ENCODE measurements at places on chromosomes 2 and 18.

DNA sequence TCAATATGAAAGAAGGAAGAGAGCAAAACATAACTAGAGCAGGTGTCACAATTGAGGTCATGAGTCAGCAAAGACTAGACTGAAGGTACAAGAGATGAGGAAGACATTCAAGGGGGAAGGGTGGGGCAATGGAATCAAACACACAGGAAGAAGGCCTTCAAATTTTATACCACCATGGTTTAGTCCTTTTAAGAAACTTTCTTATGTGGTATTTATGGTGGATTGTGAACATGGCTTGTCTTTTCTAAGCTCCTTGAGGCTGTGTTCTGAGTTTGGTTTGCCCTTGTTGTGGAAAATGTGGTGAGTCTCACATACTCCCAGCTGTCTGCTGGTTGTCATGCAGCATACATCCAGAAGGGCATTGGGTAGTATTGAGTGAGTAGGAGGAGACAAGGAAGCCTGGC, 62.1 kb downstream of the NABP1 start:
- DNase-seq, result no peak

GRCh38 chr2:34266908-34267697, 668.0 kb upstream of the FAM98A start:
- DNase-seq, result no peak

- peak; percentile 49 for DNase-seq
Observed at GRCh38 chr2:187581125-187581896, 27.1 kb upstream of the TFPI start.

GRCh38 chr2:14451312-14451711, 181.2 kb upstream of the LRATD1 start:
- peak; percentile 5 for DNase-seq

DNA sequence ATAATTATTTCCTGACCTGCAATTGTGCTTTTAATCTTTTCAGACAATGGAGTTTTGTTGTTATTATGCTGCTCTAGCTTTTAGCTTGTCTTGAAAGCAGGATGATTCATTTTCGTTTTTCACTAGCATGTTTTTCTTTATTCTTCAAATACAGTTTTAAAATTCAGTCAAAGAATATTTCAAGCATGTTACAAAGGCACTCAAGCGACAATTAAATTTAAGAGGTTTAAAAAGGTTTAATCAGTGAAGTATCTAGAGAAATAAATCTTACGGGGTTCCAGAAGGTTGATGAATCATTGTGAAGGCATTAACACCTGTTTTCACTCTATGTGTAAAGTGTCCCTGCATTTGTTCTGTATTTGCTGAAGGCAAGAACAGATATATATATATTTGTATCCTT, 390.7 kb upstream of the TMEFF2 start:
- no peak for DNase-seq

DNA sequence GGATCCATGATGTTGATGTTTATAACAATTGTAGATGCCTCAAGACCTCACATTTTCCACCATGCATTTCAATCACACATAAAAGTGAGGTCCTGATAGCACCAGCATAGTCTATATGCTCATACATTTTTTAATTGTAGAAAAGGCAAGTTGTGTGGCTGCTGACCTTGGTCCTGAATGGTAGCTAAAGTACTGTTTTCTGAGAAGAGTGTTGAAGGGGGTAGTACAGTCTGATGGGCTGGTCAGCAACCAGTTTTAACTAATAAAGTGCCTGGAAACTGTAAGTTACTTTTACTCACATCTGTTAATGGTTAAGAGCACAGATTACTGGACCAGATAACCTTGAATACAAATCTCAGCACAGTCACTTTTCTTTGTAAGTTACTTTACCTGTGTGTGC, 15.9 kb downstream of the ZNF638 start:
- peak; percentile 31 for DNase-seq

- no peak for DNase-seq
Observed at GRCh38 chr2:144996225-144996795, 476.4 kb upstream of the ZEB2 start.

GRCh38 chr2:239719791-239720360, 305.3 kb downstream of the NDUFA10 start:
- no peak for DNase-seq

DNA sequence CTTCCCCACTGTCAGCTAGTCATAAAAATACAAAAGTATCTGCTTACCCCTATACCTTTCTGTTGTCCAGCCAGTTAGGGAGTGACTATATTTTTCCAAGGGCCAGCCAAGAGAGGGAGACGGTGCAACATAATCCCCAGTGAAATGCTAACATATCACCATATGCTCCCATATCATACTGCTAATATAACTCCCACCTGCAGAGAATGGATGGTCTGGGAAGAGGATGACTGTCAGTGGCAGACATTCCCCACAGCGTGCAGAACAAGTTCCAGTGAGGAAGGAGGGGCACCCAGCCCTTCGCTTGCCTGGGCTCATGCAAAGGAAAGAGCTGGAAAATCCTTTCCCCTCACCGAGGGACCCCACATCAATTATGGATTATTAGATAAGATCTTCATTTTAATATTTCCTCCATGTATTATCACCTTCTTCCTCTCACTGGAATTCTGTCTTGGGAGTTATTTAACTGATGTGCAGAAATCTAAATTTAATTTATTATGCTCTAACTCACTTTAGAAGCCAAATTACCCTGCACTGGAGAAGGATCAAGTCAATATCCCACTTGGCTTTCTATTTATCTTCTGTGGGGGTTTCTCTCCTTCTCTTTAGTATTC, 135.6 kb downstream of the GALNT14 start:
- DNase-seq, result no peak

DNA sequence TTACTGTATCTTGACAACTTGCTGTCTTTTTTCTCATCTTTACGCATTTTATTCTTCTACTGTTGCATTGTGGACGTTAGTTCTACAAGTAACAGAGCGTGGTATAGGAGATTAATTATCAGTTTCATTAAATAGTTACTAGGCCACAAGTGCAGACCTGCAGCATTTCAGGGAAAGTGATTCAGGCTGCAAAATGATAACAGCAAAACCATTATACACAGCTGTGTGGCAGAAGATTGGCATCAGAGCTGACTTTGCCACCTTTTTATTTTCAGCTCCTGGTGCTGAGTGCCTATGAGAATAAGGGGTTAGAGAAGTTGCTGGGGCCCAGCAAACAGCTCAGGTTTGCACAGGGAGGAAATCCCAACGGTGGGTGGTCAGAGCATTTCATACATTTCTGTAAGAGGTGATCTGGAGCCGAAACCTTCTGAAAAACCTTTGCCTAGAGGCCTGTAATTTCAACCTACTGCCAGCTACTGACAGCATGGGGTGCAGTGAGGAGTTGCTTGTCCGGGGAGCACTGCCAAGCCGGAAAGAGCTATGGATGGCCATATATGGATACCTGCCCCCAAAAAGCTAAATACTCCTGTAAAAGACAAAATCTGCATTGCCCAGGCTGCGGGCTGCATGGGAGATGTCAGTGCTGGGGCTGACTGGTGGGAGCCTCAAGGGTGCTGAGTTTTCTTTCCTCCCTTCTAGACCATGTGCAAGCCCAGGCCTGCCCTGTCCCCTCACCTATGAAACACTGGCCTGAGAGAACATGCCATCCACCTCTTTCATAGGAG, 2.7 kb upstream of the CCBE1 start:
- DNase-seq, result no peak

- no peak for DNase-seq
Observed at GRCh38 chr2:199011908-199012307, 445.8 kb downstream of the SATB2 start.

DNA sequence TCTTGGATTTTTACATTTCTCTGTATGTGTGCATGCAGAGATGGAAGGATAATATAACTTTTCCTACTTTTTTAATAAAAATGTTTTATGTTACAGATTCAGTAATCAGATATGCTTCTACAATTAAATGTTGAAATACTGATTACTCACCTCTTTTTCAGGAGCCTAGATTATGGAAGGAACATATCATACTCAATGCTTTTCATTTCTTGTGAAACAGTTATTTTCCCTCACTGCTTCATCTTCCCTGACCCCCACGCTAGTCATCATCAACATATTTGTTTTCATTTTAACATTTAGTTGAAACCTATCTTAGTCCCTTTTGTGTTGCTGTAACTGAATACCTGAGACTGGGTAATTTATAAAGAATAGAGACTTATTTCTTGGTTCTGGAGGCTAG, 190.7 kb downstream of the WDR7 start:
- DNase-seq, result no peak

- DNase-seq, result no peak
Observed at GRCh38 chr2:187155476-187155875, 292.6 kb downstream of the CALCRL start.

- DNase-seq, result peak; percentile 77
Observed at GRCh38 chr18:5296706-5297320, 1.3 kb upstream of the ZBTB14 start.

DNA sequence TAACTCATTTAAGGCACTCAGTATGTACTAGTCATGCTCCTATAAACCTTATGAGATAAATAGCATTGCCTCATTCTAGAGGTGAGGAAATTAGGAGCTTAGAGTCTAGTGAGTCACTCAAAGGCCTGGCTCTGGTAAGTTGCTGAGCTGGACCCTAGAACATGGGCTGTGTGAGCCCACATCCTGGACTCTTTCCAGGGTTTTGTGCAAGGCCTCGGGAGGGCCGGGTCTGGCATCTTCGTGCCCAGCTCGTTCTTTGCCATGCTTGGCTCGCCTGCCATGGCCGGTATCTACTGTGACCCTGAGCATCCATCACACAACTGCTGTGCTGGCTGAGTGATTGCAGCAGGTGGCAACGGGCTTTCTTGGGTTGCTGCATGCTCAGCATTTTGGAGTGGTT, 168.0 kb downstream of the LPIN1 start:
- no peak for DNase-seq

DNA sequence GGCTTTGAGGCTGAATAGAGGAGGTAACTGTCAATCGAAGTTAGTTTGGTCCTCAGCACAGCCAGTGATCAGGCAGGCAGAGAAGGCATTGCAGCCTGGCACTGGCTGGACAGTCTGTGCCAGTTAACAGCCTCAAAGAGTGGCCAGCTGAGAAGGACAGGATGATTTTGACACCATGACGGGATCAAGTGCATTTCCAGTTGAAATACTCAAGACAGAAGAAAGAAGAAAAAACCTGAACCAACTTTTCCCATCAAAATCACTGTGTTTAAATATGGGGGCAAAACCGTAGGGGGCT, 96.7 kb upstream of the ZCCHC2 start:
- DNase-seq, result no peak

GRCh38 chr2:29317077-29317517, 201.9 kb downstream of the CLIP4 start:
- DNase-seq, result no peak

DNA sequence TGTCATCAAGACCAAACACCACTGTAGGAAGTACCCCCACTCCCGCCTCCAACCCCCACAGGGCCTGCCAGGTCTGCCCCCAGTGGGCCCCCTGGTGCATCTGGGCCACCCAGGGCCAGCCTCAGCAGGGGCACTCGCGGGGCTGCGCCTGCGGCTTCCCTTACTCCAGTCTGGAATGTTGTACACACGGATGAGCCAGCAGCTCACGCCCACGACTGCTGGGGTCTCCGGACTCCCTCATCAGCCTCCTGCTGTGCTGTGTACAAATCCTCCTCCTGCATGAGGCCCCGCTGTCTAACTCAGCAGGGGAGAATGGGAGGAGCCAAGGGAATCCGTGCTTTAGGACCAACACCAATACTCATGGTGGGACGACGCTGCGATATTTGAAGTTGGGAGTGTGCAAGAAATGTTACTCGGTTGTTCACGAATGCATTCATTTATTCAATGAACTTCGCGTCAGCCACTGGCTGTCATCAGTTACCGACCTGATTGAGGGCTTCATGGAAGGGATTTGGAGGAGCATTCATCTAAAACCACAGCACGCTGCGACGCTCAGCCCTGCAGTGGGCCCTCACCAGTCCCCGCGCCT, 654 bp upstream of the ASB1 start:
- no peak for DNase-seq

DNA sequence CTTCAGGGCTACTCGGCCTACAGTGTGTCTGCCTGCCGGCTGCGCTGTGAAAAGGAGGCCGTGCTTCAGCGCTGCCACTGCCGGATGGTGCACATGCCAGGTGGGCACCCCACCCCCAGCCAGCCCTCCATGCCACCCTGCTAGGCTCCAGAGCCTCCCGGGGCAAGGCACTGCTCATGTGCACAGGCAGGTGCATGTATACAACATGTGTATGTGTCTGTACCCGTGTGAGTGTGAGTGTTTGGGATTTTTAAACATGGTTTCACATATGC, 11.3 kb downstream of the CHPF start:
- no peak for DNase-seq

All from small intestine (tissue), 16 donors.